Ecto neural progenitor cell (in vitro differentiated cells): ENCODE measurements at places on chromosomes 6 and 20.

GRCh38 chr20:33653218-33653899 lies 8.8 kb upstream of the C20orf144 start:
- peak; percentile 80 for DNase-seq

- no peak for DNase-seq
These were observed 132.6 kb downstream of the BANF2 start for GRCh38 chr20:17832236-17832915.

DNA sequence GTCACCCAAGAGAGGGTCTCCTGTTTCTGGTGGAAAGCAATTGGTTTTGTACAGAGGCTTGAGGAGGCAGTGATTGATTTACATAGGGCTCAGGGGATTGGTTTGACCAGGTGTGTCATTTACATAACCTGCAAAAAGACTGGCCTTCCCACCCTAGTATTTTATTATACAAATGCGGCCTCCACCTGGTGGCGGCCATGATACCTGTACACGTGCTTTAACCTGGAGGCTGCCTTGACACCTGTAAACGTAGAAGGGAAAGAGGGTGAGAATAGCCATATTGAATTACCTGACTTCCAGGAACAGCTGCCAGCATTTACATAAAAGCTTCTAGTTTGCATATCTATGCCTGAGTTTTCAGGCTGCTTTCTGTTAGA lies 48.7 kb downstream of the HLA-DPB1 start:
- no peak for DNase-seq

DNA sequence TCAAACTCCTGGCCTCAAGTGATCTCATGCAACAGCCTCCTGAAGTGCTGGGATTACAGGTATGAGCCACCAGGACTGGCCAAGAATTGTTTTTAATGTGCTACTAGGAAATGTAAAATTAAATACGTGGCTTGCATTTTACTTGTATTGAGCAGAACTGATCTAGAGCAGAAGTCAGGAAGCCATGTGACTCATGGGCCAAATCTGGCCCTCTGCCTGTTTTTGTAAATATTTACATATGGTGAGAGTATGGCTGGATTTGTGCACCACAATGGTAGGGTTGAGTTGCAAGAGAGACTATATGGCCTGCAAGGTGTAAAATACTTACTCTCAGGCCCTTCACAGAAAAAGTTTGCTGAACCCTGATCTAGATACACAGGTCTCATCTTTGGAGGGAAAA lies 75.8 kb downstream of the LAMP5 start:
- no peak for DNase-seq

DNA sequence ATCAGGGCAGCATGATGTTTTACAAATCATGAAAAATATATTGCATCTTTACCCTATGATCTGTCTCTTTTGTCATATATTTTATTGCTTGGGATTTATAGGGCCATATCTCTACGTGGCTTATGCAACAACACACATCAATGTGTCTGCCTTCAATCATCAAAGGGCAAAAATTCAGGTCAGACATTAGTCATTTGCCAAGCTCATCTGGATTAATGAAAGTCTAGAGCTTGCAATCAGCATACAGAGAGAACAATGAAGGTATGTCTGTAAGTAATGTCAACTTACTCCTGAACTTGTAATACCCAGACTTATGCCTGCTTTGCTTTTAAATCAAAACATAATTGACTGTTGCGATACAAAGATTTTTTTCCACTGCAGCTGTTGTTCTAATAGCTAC lies 282.7 kb downstream of the HAO1 start:
- DNase-seq = no peak

DNA sequence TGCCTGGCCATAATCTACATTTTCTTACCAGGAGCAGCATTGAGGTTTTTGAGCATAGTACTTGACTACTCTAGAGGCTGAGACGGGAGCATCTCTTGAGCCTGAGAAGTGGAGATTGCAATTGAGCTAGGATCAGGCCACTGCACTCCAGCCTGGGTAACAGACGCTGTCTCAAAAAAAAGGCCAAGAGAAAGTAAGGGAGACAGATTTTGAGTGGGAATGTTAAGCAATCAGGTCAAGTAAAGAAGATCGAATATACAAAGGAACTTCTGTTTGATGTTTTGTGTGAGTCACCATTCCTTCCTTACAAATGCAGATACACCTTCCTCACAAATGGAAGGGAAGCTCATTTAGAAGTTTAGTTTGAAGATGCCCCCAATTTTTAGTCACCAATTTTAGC lies 4.4 kb downstream of the PNRC1 start:
- no peak for DNase-seq
